Activated T-helper 1 cell treated with Interleukin-2 at 50 U/mL for 16 hours (primary cell): ENCODE measurements at places on chromosomes 13 and 19.

- DNase-seq: no peak
Measured at GRCh38 chr19:11506101-11506555, 489 bp upstream of the ZNF653 start.

DNA sequence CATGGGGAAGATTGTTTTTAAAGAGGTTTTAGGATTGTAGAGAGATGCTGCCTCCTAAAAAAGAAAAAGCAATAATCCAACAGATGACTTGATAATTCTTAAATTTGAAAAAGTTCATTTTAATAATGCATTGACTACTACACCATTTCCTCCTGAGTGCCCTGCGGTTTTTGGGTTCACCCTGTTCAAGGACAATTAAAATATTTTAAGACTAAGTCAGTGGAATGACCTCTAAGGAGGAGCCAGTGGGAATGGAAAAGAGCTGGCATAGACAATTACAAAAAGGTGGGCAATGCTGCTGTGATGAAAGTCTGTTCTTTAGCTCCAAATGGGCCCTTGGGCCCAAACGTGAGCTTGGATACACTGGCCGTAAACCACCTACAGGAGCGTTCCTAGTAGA, 217.8 kb downstream of the LHFPL6 start:
- no peak for DNase-seq

DNA sequence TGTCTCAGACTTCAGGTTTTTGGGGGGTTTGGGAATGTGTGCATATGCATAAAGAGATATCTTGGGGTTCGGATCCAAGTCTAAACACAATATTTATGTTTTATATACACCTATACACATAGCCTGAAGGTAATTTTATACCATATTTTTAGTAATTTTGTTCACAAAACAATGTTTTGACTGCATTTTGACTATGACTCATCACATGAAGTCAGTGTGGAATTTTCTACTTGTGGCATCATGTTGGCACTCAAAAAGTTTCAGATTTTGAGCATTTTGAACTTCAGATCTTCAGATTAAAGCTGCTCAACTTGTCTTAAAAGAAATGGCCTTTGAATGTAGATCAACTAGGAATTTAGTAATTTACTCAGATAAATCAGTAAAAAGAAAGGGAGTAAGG, 712.9 kb upstream of the GPC6 start:
- no peak for DNase-seq

DNA sequence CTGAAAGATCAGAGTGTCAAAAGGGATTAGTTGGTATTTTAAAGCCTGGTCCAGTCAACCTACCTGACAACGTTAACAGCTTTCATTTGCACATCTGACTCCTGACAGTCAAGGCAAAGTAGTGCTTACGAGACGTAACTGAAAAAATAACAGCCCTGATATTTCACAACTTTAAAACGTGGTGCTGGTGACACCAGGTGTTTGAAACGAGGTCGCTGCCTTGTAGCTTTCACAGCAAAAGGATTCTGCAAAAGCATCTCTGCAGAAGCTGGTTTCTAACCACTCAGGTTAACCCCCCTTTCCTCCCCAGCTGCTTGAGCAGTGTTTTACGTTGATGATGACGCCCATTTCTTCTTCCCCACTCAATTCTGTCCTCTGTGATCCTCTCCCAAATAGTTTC, 23.3 kb downstream of the GGACT start:
- no peak for DNase-seq

- DNase-seq: no peak
Measured at GRCh38 chr13:68535329-68535728, 1305.2 kb upstream of the PCDH9 start.

DNA sequence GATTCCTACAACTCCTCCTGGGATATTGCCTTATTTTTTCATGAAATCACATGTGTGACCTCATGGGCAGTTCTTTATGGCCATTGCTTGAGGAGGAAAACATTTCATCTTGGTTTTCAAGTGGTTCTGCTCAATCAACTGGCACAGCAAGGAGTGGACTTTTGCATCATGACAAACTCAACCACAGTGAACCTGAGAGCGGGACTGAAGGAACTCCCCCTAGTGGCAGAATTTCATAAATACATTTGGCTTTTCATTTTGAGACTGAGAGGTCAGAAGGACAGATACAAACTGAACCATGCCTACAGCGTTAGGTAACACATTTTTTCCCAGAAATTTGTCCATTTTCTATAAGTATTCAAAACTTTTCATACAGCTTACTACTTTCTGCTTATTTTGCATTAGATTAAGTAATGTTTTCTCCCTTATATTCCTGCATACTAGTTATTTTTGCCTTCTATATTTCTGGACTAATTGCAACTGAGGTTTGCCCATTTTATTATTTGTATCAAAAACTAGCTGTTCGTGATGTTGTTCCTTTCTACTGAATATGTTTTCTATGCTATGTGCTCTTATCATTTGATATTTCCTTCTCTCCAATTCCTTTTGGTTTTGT, 13.4 kb upstream of the SIGLEC12 start:
- DNase-seq: no peak

GRCh38 chr13:91072486-91072885, 275.0 kb upstream of the MIR17HG start:
- no peak for DNase-seq

DNA sequence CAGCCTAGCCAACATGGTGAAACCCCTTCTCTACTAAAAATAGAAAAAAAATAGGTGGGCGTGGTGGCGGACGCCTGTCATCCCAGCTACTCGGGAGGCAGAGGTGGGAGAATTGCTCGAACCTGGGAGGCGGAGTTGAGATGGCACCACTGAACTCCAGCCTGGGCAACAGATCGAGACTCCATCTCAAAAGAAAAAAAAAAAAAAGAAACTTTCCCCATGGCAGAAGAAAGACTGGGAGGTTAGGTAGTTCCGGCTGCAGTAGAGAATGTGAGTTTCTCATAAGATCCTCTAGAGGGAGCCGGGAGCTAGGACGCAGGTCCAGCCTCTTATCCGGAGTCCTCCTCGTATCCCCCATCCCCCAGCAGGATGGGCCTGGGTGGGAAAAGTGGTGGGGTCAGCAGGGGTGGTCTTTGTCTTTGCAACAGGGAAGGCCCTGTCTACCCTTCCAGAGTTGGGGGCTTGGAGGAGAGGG, 13.2 kb upstream of the CREB3L3 start:
- no peak for DNase-seq

DNA sequence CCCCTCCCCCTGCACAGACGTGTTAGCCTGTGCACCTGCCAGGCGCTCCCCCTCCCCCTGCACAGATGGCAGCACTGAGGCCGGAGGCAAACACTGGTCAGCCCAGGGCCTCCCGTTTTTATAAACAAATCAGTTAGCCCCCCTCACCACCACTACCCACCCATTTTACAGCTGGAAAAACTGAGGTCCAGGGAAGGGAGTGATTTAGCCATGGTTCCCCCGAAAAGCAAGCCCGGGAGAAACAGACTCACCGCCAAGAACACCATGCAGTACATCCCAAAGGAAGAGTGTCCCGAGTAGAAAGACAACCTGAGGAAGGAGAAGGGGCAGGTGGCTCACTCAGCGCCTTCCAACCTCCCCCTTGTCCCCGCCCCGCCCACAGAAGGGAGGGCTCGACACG, 8.7 kb downstream of the PLPP2 start:
- no peak for DNase-seq

DNA sequence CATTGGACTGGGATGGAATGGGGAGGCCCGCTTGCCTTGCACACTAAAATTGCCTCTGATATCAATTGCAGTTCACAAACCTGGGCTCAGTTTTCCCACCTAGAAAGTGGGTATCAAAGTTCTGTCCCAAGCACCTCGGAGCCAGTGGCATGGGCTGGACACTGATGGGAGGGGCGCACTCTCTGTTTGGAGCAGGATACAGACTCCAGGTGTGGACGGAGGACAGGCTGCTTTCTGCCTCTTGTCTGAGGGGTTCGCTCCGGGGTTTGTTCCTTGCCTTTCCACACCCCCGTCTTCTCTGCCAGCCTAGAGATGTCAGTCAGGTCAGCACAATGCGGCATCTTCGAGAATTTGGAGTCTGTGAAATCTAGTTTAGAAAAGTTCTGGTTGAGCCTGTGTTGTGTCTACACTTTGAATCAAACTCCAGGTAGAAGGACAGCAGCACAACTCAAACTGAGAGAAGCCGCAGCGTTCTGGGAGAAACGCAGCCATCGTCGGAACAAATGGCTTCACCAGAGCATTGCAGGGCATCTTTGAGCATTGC, 141.9 kb downstream of the TEX29 start:
- DNase-seq: no peak

DNA sequence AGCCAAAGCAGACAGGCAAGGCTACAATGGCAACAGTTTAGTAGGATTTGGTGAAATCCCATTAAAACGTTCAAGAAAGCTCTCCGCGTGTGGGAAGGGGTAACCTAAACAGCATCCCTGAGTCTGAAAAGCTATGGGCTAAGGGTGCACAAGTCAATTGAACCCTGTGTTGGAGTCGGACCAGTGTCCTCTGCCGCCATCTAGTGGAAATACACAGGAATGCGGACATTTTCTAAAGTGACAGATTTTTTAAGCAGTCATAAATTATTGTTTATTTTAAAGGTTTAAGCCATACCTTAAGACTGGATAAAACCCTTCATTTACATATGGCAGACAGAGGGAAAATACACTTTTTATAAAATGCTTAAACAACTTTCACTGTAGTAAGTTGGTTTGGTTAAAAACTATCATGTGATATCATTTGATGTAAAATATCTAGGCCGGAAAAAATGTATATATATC, 26.5 kb upstream of the LSM14A start:
- no peak for DNase-seq

DNA sequence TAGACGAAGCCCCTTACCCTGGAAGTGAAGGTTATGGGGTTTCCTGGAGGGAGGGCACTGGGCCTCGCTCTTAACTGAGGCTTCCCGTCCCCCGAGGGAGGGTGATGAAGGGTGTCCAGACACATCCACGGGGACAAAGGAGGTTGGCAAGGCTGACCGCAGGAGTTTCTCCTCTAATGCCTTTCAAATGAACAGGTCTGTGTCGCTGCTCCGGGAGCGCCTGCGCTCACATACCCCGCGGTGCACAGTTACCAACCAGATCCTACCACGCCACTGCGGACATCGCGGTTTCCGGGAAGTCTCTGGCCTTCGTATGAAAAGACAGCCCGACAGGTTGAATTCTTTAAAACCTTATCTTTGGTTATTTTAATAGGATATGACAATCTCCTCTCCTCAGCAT, 41.3 kb downstream of the IRS2 start:
- no peak for DNase-seq

GRCh38 chr19:16836115-16837034, 7.2 kb downstream of the SIN3B start:
- DNase-seq: no peak
